ENCODE measurements at places on chromosomes 13 and 19.

GRCh38 chr13:92300651-92301050 lies 902.2 kb downstream of the GPC5 start:
- DNase-seq: no peak
- H3K36me3 ChIP-seq: no peaks in the 10 kb centered on the region
- H3K27me3 ChIP-seq: peaks cover 2% of the 10 kb centered on the region
- H3K4me1 ChIP-seq: no peaks in the 10 kb centered on the region

- peak; percentile 65 for DNase-seq
- H3K4me1 ChIP-seq: peaks cover 4% of the 10 kb centered on the region
- peaks cover 3% of the 10 kb centered on the region for H3K27me3 ChIP-seq
- H3K36me3 ChIP-seq: no peaks in the 10 kb centered on the region
- H3K4me3 ChIP-seq: no peak overlapping the region
- no peak overlapping the region for H3K27ac ChIP-seq
These were observed 12.9 kb upstream of the CCNE1 start for GRCh38 chr19:29798774-29799497.

GRCh38 chr13:33775339-33776108 lies 42.4 kb upstream of the RFC3 start:
- no peaks in the 10 kb centered on the region for H3K36me3 ChIP-seq
- no peak for DNase-seq
- H3K27ac ChIP-seq: no peak overlapping the region
- H3K27me3 ChIP-seq: peaks cover 7% of the 10 kb centered on the region
- H3K4me1 ChIP-seq: no peaks in the 10 kb centered on the region
- no peak overlapping the region for H3K4me3 ChIP-seq

GRCh38 chr19:36573895-36574720 lies 1.0 kb upstream of the ZNF529 start:
- H3K4me3 ChIP-seq: peak overlapping the region; percentile 87
- peak; percentile 43 for DNase-seq
- H3K27me3 ChIP-seq: no peaks in the 10 kb centered on the region
- peaks cover 11% of the 10 kb centered on the region for H3K36me3 ChIP-seq
- peak overlapping the region; percentile 71 for H3K27ac ChIP-seq

DNA sequence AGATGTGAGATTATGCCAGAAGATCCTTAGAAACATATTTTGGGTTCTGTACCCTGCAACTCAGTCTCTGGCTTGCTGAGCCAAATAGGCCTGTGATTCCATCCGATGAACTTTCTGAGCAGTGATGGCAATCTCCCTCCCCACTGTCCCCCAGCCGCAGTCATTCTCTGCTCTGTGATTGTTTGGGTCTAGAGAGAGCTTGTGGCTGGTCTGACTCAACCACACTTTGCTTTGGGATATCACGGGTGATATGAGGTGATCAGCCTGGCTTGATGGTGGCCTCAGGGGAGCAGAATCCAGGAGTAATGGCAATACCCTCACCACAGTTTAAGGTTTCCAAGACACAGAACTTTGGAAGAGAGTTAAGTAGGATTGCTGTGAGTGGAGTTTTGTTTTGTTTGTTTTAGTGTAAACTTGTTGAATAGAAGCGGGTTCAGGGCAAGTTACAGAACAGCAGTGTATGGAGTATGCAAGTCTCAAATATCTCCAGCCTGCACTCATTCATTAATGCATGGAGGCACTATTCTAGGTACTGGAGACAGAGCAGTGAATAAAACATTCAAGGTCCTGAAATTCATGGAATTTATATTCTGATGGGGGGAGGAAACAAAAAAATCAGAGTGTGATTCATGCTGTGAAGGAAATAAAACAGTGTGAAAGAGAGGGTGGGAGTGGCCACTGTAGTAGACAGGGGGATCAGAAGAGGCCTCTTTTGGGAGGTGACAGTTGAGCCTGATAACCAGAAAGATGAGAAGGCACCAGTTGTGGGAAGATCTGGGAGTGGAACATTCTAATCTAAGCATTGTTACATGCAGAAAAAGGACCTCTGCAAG lies 5.3 kb downstream of the SAMD4B start:
- peak overlapping the region; percentile 20 for H3K27ac ChIP-seq
- H3K27me3 ChIP-seq: no peaks in the 10 kb centered on the region
- peak; percentile 49 for DNase-seq
- H3K4me1 ChIP-seq: peaks cover 24% of the 10 kb centered on the region

DNA sequence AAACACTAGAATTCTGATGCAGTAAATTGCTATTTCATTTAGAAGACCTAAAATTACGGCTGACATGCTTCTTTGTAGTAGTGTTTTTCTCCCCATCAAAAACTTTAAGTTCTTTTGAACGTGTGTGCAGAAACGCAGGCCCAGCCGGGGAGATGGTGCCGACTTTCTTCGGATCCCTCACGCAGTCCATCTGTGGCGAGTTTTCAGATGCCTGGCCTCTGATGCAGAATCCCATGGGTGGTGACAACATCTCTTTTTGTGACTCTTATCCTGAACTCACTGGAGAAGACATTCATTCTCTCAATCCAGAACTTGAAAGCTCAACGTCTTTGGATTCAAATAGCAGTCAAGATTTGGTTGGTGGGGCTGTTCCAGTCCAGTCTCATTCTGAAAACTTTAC lies 98.3 kb downstream of the TNFRSF19 start:
- H3K4me1 ChIP-seq: peaks cover 26% of the 10 kb centered on the region
- H3K27me3 ChIP-seq: no peaks in the 10 kb centered on the region
- no peak overlapping the region for H3K4me3 ChIP-seq
- no peak for DNase-seq
- H3K27ac ChIP-seq: no peak overlapping the region

DNA sequence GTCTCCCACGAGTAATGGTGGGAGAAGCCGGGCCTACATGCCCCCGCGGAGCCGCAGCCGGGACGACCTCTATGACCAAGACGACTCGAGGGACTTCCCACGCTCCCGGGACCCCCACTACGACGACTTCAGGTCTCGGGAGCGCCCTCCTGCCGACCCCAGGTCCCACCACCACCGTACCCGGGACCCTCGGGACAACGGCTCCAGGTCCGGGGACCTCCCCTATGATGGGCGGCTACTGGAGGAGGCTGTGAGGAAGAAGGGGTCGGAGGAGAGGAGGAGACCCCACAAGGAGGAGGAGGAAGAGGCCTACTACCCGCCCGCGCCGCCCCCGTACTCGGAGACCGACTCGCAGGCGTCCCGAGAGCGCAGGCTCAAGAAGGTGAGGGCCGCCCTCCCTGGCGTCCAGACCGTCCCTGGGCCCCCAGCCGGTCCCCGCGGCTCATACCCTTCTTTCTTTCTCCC lies 1.4 kb upstream of the USF2 start:
- H3K4me3 ChIP-seq: peak overlapping the region; percentile 95
- H3K27me3 ChIP-seq: no peaks in the 10 kb centered on the region
- no peak for DNase-seq
- H3K27ac ChIP-seq: peak overlapping the region; percentile 83

- no peak overlapping the region for H3K4me3 ChIP-seq
- DNase-seq: no peak
- peaks cover 3% of the 10 kb centered on the region for H3K4me1 ChIP-seq
- H3K36me3 ChIP-seq: no peaks in the 10 kb centered on the region
- no peak overlapping the region for H3K27ac ChIP-seq
These were observed 520.3 kb downstream of the DIAPH3 start for GRCh38 chr13:59643364-59643841.

- peak overlapping the region; percentile 66 for H3K27ac ChIP-seq
- H3K4me1 ChIP-seq: peaks cover 13% of the 10 kb centered on the region
- H3K27me3 ChIP-seq: no peaks in the 10 kb centered on the region
- H3K36me3 ChIP-seq: no peaks in the 10 kb centered on the region
- peak; percentile 0 for DNase-seq
- peak overlapping the region; percentile 85 for H3K4me3 ChIP-seq
These were observed 642 bp downstream of the ZNF571 start for GRCh38 chr19:37593996-37594303.

DNA sequence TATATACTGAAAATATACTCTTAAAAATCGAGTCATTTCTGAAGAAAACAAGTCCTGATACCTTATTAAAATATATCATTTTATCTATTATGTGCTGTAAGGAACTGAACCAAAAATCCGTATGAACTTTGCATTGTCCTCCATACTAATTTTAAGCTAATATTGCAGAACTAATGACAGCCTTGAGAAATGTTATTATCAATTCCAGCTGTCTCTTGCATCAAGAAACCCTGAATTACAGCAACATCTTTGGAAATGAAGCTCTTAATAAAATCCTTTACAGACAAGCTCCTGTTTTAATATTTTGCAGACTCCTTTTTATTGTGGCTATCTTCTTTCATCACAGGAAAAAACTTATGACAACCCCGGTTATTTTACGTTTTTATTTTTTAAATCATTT lies 1335.3 kb downstream of the EFNB2 start:
- H3K4me3 ChIP-seq: no peak overlapping the region
- H3K4me1 ChIP-seq: no peaks in the 10 kb centered on the region
- no peaks in the 10 kb centered on the region for H3K36me3 ChIP-seq
- no peak for DNase-seq
- H3K27me3 ChIP-seq: no peaks in the 10 kb centered on the region

DNA sequence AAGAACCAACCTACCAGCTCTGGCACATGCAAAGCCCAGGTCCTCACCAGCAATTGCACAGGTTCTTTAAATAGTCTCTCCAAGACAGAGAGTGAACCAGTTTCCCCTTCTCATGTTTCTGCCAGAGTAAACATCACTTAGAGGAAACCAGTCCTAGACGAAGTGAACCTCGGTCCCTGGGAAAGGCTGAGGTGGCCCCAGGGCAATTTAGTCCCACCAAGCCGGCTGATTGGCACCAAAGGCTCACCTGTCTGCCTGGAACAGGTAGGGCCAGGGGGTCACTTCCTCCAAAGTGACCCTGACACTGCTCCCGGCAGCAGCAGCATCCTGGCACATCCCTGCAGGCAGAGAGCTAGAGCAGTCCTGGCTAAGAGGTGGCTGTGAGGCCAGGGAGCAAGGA lies 122.9 kb upstream of the ZNF507 start:
- no peaks in the 10 kb centered on the region for H3K36me3 ChIP-seq
- H3K4me3 ChIP-seq: no peak overlapping the region
- DNase-seq: no peak
- no peaks in the 10 kb centered on the region for H3K4me1 ChIP-seq
- H3K27ac ChIP-seq: no peak overlapping the region

DNA sequence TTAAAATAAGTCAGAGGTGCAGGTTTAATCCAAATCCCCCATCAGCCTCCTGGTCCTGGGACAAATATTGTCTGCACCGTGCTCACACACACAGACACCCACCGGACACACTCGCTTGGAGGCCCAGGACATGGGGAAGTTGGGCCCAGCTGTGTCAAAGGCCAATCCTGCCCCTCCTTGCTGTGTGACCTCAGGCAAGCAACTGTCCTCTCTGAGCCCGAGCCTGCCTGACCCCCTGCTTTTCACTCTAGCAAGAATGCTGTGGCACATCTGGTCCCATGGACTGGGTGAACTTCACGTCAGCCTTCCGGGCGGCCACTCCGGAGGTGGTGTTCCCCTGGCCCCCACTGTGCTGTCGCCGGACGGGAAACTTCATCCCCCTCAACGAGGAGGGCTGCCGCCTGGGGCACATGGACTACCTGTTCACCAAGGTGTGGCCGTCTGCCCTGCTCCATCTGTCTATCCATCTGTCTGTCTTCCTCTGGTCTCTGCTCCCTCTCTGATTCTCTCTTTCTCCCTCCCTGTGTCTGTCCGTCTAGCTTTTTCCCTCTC lies 9.3 kb downstream of the UPK1A start:
- H3K4me3 ChIP-seq: no peak overlapping the region
- no peaks in the 10 kb centered on the region for H3K4me1 ChIP-seq
- H3K27ac ChIP-seq: no peak overlapping the region
- H3K36me3 ChIP-seq: no peaks in the 10 kb centered on the region
- no peak for DNase-seq

GRCh38 chr13:108031865-108032264 lies 183.5 kb downstream of the LIG4 start:
- no peak overlapping the region for H3K4me3 ChIP-seq
- no peak overlapping the region for H3K27ac ChIP-seq
- H3K36me3 ChIP-seq: no peaks in the 10 kb centered on the region
- no peak for DNase-seq

DNA sequence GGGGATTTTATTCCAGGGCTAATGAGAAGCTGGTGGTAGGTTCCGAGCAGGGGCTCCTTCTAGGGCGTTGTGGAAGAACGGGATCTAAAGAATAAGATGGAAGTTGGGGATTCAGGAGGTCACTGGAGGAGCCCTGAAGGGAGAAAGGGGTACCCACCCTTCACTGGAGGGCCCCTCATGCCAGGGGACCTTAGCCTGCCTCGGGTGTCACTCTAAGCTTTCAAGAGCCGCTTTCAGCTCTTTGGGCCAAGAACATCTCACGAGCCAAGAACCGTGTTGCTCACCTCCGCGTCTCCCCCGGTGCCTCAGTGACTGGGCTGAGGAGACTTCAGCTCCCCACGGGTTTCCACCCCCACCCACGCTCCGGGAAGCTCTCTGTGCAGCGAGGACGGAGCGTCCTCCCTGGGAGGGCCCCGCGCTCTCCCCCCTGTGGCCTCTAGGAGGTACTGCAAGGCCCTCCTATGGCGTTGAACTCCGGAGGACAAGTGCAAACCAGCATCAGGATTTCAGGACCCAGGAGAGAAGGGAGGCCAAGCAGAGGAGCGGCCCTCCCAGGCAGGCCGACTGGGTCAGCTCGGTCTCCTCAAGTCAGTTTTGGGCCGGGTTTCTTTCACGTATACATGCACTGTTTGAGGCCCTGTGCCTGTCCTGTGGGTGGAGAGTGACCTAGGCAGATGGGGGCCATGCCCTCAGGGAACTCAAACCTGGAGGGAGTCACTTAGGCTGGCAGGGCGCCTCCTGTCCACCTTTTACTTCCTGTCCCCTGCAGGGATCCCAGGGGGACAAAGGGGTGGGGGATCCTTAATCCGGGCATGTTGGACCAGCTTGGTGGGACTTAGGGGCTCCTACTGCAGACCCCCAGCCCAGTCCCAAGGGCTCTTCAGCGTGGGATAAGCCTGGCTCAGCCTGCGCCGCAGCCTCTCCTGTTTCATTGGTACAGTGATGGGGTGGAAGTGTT lies 5.1 kb upstream of the KRTDAP start:
- peak; percentile 21 for DNase-seq
- H3K27ac ChIP-seq: no peak overlapping the region
- peaks cover 4% of the 10 kb centered on the region for H3K27me3 ChIP-seq
- H3K36me3 ChIP-seq: no peaks in the 10 kb centered on the region
- H3K4me3 ChIP-seq: no peak overlapping the region

- peaks cover 46% of the 10 kb centered on the region for H3K36me3 ChIP-seq
- no peak overlapping the region for H3K4me3 ChIP-seq
- H3K27ac ChIP-seq: no peak overlapping the region
- peak; percentile 69 for DNase-seq
- no peaks in the 10 kb centered on the region for H3K4me1 ChIP-seq
- no peaks in the 10 kb centered on the region for H3K27me3 ChIP-seq
These were observed 53.9 kb downstream of the COG3 start for GRCh38 chr13:45518525-45519245.
